ENCODE measurements at places on chromosomes 3 and 15. TPM values are rescaled to one million over a fixed set of nuclear protein-coding genes. Genes with fewer than 3 reads are reported as not detected.

- DNase-seq: no peak
Measured at GRCh38 chr3:181631901-181632300, 79.8 kb upstream of the SOX2 start.

Gene CD200
- total RNA-seq: not detected

Gene BOC
- total RNA-seq: not detected

DNA sequence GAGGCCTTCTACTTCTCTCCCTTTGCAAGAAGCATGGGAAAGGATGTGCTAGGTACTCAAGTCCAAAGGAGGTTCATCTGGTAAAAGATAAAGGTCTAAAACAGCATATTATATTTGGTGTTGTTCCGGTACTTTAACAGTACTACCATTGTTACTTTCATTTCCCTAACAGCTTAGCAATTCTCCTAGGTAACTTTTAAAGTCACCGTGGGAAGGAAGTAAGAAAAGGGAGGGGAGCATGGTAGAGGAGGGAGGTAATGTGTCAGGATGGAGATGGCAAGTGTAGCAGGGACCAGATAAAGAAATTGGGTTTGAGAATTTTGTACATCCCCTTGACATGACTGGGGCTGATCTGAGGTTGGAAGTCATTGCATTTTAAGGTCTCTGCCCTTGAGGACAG, 89.4 kb upstream of the SKOR1 start:
- no peak for DNase-seq

DNA sequence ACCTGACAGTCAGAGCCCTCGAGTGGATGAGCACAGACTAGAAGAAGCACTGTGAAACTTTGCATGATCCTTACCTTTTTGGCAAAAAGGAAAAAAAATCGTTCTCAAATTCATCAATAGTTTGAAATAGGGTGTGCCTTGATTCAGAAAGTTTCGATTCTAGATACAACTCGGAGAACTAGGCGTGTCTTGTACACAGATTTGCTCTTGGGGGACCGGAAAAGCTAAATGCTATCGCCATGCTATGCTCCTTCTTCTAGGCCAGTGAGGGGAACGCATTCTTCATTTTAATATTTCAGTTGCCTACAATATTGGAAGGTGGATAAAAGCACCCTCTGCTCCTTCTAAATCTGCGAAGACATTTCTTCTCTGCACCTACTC, 25.0 kb downstream of the CD86 start:
- no peak for DNase-seq

Gene NR2E3
- total RNA-seq: 0.37 TPM

GRCh38 chr3:15315003-15315402, 17.4 kb downstream of the SH3BP5 start:
- no peak for DNase-seq
